ENCODE measurements at places on chromosomes 7 and 10.

GRCh38 chr7:144670218-144670617 is 165.6 kb downstream of the TPK1 start:
- DNase-seq, result no peak

DNA sequence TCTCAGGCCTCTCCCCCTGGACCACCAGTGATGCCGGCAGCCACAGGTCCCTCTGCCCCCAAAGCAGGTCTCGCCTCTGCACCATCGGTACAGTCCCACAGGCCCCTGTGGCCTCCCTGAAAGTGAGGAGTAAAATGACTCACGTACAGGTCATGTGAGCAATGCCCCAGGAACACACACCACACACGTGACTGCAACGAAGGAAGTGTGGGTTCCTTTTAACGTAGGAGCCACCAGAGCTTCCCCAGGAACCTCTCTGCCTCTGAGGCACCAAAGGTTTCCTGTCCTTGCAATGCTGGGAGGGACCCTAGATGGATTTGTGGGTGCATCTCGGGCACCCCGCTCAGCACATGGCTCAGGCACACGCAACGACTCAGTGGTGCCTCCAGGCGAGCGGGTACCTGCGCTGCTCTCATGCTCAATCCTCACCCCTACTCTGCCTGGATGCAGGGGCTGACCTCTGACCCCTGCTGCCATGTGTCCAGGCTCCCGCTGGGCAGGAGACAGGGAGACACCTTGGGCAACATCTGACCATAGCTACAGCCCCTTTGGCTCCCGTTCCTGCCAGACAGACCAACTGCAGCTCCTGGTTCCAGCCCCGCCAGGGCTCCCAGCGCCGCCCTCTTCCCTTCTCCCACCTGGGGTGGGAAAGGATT is 120.7 kb downstream of the PRKAG2 start:
- no peak for DNase-seq

DNA sequence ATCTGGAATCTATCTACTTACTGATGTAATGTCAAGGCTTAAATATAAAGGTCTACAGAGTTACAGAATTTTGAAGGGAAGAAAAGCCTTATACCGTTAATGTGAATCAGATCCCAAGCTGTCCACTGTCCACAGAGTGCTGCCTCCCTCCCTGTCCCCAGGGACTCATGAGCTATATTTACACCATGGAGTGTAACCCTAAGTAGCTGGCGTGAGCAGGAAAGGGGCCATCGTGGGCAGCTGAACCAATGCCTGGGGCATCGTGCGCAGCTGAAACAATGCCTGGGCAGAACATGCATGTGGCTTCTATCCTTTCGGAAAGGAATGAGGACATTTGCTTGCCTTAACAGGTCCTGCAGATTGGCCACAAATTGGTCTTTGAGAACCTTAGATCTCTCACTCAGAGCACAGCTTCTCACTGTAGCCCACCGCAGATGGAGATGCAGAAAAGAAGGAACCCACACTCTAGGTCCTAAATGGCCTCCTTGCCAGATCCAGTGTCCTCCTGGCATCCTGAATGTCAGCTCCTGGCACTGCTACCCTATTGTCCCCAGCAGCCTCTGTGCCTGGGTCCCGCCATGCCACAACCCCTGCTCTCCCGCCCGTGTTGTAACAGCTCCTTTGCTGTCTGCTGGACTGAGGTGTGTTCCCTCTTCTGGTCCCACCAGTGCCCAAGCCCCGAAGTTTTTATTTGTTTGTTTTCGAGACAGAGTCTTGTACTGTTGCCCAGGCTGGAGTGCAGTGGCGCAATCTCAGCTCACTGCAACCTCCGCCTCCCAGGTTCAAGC is 30.3 kb downstream of the CCDC3 start:
- no peak for DNase-seq

DNA sequence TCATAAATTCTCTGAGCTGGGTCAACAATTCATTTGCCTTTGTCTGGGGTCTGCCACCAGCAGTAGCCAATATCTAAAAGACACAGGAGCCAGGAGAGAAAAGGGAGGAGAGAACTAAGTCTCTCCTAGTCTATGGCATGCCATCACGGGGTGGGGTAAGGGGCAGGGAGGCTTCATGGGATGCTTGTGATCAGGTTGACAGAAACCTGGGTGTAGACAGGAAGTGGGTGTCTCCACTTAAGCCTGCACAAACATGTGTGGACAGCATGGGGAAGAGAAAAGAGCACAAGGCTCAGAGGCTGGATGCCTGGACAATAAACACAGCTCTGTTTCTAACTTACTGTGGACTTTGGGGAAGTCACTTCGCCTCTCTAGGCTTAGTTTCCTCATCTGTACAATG is 11.5 kb upstream of the C10orf53 start:
- DNase-seq, result no peak

Measured in GM04503 (cell line).